Activated CD8-positive, alpha-beta memory T cell treated with anti-CD3 and anti-CD28 coated beads for 4 hours (primary cell): ENCODE measurements at places on chromosomes 12 and 14.

DNA sequence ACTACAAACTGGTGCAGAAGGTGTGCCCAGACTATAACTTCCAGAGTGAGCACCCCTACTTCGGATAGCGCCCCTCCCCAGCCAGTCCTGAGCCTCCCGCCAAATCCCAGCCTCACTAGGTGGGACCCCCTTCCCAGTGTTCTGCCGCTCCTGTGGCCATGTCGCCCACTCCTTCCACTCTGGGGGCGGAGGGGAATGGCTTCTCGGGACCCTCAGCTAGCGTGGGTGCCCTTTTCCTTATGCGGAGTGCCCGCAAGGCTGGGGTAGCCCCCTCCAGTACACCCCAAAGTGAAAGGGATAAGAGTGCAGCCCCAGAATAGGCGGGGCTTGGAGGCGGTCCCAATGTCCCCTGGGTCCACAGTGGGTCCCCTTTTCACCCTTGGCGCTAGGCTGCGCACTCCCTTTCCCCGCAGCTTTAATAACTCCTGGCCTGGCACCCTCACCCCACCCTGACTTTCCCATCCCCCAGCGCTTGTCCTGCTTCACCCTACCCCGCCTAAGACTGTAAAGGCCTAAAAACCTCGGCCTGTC lies 3.8 kb upstream of the SHMT2 start:
- DNase-seq = no peak

DNA sequence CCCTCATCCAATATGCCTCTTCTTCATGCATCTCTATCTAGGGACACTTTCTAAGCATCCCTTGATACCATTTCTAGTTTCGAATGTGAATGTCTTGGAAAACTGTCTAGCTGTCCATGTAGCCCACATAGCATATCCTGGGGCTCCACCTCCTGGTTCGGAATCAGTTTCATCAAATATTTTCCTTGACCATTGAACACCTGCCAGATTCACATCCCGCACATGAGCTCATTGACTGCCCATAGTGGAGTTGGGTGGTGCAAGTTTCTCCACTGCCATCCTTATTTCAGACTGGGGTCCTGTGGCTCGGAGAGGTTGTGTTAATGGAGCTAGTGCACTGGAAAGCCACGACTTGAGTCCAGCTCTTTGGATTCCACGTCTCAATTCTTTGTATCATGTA lies 58.6 kb upstream of the TMEM263 start:
- no peak for DNase-seq

GRCh38 chr12:132638541-132639408 lies 20.2 kb downstream of the P2RX2 start:
- no peak for DNase-seq

DNA sequence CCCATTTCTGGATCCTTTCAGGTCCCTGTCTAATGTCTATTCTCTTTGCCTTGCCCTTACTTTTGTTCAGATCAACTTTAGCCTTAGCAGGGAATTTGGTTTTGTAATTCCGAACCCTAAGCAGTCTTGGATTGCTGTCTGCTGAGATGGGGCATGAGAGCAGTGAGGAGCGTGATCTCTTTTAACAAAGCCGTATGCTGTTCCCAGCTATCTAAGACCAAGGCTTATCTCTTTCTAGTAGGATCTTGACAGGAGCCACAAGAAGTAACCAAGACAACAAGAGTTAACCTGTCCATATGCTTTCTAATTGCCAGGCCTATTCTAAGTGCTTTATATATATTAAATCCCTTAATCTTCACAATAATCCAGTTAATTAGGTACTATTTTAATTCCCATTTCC lies 4.5 kb upstream of the DHRS7 start:
- DNase-seq = no peak

DNA sequence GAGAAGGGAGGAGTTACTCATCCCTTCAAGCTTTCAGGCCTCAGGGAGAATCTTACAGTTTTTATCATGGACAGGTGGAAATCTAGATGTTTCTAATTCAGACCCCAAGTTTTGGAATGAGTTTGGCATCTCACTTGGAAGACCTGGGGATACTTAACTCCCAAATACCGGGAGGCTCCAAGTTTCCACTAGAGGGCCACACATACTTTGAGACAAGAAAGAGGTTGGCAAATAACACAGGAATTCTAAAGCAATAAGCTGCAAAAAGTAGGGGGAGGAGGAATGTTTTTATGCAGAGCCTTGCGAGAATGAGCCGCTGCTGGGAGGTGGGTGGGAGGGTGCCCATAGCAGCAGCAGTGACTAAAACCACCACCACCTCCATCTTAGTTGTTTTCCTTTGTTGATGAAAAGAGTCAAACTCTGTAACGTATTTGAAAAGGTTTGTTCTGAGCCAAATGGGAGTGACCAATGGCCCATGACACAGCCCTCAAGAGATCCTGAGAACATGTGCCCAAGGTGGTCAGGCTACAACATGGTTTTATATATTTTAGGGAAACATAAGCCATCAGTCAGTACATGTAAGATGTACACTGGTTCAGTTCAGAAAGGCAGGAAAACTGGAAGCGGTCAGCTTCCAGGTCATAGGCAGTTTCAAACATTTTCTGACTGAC lies 34.2 kb upstream of the RNASE1 start:
- no peak for DNase-seq

DNA sequence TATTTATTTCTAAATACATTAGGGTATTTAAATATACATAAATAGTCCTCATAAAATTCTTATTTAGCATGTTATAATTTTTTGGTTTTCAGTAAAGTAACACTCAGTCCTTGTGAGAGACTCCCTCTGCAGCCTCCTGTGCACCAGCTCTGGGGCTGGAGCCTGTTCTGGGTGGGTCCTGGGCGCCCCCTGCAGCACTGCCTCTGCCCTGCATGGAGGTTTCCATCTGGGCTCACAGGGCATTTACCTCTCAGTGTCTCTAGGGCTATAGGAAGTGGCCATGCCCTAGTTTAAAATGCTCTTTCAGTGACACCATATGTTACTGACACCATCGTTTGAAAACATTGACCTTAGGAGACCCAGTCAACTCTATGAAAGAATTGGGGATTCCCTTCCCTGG lies 1155.2 kb downstream of the TMEM121 start:
- DNase-seq = no peak

DNA sequence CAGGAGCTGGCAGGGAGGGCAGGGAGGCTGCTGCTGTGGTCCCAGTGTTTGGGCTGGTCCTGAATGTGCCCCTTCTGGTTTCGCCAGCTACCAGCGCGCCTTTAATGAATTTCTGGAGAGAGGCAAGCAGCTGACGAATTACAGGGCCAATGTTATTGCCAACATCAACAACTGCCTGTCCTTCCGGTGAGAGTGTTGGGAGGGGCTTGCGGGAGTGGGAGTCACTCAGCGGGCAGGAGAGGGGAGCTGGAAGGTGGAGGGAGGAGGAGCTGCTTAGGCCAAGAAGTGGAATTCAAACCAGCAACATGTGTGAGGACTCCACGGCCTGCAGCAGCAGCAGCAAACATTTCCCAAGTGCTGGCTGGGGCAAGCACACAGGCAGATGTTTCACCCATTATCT lies 7.7 kb downstream of the TNFAIP2 start:
- DNase-seq = no peak

GRCh38 chr12:131332224-131332623 lies 378.5 kb downstream of the ADGRD1 start:
- DNase-seq = no peak

DNA sequence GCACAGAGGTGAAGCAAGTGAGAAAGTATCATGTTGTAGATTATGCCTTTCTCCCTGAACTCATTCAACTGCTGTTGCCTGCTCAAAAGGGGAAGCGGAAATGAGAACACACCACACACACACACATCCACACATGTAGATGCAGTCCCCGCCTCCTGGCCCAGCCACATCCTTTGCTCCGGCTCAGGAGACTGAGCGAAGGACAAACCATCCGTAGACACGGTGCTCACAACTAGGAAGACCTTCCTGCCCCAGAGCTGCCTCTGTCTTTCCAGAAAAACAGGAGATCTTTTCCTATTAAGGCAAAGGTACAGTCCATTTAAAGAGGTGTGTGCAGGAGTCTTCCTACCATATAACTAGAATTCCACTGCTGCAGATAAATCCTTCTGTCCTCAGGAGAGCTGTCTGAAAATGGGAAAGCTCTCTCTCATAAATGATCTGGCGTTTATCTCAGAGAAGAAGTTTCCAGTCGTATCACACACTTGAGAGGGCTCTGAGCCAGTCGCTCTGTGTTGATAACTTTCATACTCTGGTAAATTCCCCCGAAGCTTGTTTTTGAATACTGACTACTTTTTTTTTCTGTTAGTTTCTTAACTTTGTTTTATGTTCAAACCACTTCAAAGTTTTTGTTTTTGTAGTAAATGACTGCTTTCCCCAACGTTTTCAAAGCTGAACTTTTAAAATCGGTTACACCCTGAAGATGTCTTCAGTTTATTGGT lies at the start of gene TESPA1:
Gene TESPA1, minus strand, starts transcription at position 105 of the 719 bp plus-strand sequence. CDS start 10,200 bp downstream, outside the sequence.
- DNase-seq = peak; percentile 66

DNA sequence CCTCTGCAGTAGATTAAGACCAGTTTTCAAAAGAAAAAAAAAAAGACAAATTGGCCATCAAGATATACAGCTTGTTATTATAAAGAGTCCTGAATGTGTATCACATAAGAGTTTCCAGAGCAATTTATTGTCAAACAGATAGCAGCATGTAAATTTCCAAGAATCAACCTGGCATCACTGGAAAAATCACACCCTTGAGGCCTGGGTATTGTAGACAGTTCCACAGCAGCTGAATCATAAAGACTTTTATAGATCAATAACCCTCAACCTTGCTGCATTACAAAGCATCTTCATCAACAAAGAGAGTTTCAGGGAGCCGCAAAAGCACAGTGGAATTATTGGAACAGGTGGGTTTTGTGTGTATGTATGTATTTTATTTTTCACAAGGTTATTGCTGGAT lies 94.6 kb upstream of the LRIG3 start:
- DNase-seq = no peak

DNA sequence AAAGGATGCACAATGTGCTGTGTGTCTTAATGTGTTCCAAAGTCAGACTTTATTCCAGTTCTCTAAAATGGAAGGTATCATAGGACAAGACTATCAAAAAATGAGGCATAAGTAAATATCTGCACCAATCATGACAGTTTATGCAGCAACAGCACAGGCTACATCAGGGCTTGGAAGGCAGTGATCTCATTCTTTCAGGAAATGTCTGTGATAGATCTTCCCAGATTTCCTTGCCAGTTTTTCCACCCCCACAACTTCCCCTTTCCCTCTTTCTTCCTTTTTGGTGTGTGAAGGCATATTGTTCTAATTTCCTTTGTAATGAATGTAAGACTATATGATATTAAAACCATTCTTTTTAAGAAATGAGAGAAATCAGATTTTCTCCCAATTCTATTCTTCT lies 326.7 kb downstream of the ATP23 start:
- no peak for DNase-seq

GRCh38 chr14:50055461-50056228 lies 60.7 kb downstream of the VCPKMT start:
- no peak for DNase-seq

DNA sequence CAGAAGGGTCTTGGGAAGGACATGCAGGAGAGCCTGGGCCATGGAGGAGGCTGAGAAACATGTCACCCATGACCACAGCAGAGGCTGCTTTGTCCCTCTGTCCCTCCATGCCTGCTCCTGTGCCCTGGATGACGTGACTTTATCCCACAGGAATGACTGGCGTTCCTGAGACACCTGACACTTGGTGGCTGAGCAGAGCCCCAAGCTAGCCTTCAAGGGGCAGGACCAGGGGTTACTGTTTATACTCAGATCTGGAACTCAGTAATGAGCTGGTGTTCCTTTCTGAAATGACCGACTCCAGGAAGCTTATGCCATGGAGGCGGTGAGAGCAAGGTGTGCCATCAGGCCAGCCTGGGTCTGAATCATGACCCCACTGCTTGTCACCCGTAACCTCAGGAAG lies 44.2 kb downstream of the ZFP36L1 start:
- no peak for DNase-seq

GRCh38 chr12:6465467-6466183 lies 4.9 kb downstream of the VAMP1 start:
- no peak for DNase-seq

DNA sequence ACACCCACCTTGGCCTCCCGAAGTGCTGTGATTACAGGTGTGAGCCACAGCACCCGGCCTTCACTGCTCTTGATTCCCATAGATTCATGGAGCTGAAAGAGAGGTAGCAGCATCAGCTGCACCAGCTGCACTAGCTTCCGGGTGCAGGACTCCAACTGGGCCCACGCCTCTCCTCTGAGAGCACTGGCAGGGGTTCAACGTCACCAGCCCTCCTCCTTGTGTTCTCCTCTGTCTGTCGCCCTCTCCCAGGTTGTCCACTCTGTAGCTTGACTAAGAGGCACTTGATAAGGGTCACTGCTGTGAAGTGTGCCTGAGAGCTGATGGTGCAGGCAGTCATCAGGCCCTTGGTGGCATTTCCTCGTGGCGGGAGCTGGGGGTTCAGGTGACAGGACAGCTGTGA lies 28.3 kb downstream of the MLXIP start:
- DNase-seq = no peak

DNA sequence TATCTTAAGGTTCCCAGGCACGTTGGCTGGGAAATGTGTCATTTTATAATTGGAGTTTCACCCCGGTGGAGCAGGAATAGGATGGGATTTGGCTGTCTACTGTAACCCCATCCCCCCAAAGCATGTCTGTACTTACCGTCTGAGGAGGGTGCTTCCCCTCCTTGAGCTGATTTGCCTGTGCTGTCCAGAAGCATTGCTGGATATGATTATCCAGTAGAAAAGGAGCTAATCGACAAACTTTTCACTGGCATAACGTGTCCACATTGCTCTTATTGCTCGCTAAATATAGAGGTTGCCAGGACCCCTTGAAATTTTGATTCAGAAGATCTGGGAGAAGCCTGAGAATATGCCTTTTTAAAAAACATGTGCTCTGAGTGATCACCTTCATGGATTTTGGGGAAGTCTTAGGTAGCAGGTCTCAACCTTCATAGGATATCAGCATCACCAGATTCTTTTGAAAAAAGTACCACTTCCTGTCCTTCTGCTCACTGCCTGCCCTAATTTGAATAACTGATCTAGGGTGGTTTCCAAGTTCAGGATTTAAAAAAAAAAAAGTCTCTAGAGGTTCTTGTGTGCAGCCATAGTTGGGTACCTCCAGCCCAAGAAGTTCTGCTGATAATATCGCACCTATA lies 80.4 kb upstream of the KCNA1 start:
- DNase-seq = no peak

DNA sequence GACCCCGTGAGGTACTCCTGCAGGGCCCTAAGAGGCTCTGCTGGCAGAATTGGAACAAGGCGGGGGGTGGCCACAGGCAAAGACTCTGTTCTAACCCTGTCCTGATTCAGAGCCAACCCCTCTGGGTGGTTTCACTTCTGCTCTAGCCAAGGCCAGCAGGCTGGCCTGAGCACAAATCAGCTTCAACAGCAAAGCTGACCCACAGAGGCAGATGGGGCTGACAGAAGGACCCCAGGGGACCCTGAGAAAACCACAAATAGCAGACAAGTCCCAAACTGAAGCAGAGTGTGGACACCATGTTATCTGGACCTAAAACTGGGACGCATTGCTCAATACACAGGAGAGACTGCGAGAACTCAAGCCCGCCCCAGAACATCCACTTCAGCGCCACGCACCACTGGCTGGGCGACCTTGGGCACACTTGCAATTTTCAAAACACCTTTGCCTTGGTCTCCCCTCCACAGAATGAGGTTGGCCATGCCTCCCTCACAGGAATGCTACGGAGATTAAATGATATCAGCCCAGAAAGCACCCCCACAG lies 76.4 kb upstream of the DICER1 start:
- no peak for DNase-seq
